ENCODE measurements at places on chromosomes 1 and 21. TPM values are rescaled to one million over a fixed set of nuclear protein-coding genes. Genes with fewer than 3 reads are reported as not detected.

DNA sequence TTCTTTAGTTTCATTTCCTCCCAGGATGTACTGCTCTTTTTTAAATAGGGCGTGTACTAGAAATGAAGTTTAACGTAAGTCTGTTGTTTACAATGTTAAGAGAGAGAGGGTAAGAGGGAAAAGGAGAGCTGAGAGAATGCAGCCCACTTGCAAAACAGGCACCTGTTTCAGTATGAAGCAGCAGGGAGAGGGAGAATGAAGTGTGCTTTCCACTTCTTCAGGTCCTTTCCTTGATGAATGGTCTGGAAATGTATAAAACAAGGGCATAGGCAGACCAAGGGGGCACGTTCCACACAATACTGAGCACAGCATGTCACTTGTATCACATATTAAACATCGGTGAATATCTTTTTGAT lies 2.0 kb downstream of the KCNA3 start:
- DNase-seq = no peak

GRCh38 chr1:202671399-202671798 lies 38.9 kb downstream of the SYT2 start:
- no peak for DNase-seq

GRCh38 chr1:99270646-99271045 lies 6.4 kb downstream of the PLPPR4 start:
- no peak for DNase-seq

- no peak for DNase-seq
Observed at GRCh38 chr1:85884372-85885035, 176.3 kb upstream of the ZNHIT6 start.

DNA sequence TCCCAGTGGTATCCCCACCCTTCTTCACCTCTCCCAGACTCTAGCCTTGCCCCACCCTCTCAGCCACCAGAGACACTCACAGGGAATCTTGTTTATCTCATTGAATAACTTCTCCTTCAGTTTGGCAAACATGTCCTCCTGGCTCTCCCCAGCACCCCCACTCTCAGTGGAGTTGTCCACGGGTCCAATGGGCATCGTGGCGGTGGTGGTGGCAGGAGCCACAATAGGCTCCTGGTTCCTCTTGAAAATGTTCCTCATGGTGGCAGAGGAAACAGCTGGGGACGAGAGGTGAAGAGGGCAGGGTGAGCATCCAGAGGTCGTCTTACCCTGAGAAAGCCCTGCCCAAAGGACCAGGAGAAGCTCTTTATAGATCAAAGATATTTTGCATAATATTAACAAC lies 104.7 kb downstream of the SYT2 start:
- DNase-seq = no peak

DNA sequence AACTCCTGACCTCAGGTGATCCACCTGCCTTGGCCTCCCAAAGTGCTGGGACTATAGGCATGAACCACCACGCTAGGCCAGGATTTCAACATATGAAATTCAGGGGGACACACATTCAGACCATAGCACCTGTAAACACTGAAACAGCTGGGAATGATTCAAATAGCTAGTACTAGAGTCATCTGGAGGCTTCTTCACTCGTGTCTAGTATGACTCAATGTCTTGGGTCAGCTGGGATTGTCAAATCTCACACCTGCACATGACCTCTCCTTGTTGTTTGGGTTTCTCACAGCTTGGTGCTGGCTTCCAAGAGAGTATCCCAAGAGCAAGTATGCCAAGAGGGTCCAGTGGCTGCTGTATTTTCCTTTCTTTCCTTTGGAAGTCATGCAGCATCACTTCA lies 75.1 kb downstream of the PGM1 start:
- no peak for DNase-seq

DNA sequence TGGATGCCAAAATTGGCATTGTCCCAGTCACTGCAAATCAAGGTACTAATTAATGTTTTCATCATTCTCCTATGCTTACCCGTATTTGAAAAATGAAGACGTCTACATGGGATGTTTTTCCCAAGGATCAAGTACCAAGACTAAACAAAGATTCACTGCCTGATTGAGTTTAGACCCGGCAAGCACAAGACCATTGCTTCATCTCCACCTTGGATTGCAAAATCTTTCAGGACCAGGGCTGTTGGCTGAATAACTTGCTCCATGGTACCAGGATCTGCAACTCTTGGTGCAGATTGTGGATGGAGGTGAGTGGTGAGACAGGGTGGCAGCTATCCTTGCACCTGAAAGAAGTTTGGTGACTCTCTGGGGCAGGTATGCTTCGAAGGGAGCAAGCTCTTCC lies 122.5 kb upstream of the ETS2 start:
- DNase-seq = no peak

GRCh38 chr1:43707190-43708001 lies at the start of gene ST3GAL3:
Gene ST3GAL3 (plus strand): TSS chr1:43707536. CDS start chr1:43736263, 28,727 bp downstream.
- DNase-seq = peak; percentile 76

DNA sequence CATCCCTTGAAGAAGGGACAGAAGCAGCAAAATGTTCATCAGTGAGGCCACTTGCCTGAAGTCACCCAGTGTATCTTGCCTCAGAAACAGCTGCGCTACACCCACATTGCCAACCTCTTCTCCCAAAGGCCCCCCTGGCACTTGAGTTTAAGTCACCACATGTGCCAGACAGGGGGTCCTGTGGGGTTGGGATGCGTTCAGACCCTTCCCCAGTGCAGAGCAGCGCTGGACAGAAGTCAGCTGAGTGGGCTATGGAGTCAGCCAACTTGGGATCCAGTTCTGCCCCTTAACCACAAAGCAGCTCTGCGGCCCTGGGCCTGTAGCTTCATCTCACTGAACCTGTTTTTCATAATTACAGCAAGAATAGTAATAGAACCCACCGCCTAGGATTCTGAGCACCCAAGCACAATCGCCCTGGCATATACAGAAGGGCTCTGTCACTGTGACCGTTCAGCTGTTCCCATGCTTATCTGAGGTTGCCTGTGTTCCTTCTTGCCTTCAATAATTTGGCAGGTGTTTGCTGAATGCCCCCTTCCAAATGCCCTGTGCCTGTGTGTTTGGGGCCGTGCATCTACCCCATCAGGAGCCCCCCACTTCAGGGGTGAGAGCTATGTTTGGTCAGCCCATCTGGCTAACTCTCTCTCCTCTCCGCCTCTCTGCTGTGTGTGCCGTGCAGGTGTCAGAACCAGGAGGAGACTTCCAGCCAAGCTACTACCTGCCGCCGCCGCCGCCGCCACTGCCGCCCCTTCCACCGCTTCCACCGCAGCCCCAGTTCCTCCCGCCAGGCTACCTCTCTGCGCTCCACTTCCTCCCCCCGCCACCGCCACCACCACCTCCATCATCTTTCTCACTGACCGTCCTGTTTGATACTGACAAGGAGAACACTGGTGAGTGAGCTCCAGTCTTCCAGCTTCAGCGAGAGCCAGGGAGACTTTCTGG lies 5.0 kb downstream of the DMRTB1 start:
- no peak for DNase-seq

DNA sequence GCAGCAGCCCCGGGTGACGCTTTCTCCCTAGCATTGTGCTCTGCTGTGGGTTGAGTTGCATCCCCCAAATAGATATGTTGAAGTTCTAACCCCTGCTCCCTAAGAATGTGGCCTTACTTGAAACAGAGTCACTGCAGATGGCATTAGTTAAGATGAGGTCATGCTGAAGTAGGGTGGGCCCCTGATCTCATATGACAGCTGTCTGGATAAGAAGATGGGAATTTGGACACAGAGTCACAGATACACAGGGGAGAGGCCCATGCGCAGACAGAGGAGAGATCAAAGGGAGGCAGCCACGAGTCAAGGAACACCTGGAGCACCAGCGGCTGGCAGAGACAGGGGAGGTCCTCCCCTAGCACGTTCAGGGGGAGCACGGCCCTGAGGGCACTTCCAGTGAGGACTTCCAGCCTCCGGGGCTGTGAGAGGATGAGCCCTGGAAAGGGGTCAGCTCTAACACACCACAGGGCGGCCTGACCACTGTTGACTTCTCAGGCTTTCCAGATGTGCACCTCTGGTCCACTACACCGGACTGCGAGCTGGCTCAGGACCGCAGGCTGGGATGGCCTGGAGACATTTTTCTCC lies 46.4 kb downstream of the ABCG1 start:
- no peak for DNase-seq

The ACTL8 gene
- polyA plus RNA-seq = not detected

The RAB25 gene
- 59.5 TPM for polyA plus RNA-seq
